ENCODE measurements at places on chromosomes 13 and 19.
A peak's percentile ranks its signal among the peaks of the same experiment; 100 is the strongest.

DNA sequence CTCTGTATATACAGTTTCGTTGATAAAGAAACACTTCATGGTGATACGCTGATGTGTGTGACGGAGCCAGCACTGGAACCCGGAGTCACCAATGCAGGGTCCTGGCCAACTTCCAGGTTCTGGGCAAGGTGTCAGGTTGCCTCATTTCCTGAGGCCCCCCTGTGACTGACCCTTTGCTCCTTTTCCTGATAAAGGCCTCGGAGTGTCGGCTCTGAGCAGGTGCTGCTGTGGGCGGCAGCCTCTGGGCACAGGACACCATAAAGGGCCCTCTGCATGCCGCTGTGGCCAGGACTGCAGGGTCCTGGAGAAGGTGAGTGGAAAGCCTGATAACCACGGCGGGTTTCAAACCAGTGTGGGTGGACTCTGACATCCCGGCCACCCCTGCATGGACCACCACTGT lies 17.3 kb upstream of the MYDGF start:
- no peak for DNase-seq

GRCh38 chr19:40442328-40443130 lies 1.6 kb downstream of the SERTAD3 start:
- DNase-seq = no peak

GRCh38 chr13:73579574-73580274 lies 520.9 kb downstream of the KLF5 start:
- DNase-seq = no peak

- peak; percentile 70 for DNase-seq
Observed at GRCh38 chr19:41352609-41353465, 885 bp downstream of the TGFB1 start.
